ENCODE measurements at places on chromosomes 16 and 17. TPM values are rescaled to one million over a fixed set of nuclear protein-coding genes. Genes with fewer than 3 reads are reported as not detected.
A peak's percentile ranks its signal among the peaks of the same experiment; 100 is the strongest.

- no peak for DNase-seq
These were observed 8.1 kb upstream of the MT1E start for GRCh38 chr16:56617212-56618085.

- DNase-seq: no peak
These were observed 181.4 kb downstream of the ENGASE start for GRCh38 chr17:79255926-79256585.

GRCh38 chr16:88903267-88903666, 36.8 kb upstream of the PABPN1L start:
- no peak for DNase-seq

DNA sequence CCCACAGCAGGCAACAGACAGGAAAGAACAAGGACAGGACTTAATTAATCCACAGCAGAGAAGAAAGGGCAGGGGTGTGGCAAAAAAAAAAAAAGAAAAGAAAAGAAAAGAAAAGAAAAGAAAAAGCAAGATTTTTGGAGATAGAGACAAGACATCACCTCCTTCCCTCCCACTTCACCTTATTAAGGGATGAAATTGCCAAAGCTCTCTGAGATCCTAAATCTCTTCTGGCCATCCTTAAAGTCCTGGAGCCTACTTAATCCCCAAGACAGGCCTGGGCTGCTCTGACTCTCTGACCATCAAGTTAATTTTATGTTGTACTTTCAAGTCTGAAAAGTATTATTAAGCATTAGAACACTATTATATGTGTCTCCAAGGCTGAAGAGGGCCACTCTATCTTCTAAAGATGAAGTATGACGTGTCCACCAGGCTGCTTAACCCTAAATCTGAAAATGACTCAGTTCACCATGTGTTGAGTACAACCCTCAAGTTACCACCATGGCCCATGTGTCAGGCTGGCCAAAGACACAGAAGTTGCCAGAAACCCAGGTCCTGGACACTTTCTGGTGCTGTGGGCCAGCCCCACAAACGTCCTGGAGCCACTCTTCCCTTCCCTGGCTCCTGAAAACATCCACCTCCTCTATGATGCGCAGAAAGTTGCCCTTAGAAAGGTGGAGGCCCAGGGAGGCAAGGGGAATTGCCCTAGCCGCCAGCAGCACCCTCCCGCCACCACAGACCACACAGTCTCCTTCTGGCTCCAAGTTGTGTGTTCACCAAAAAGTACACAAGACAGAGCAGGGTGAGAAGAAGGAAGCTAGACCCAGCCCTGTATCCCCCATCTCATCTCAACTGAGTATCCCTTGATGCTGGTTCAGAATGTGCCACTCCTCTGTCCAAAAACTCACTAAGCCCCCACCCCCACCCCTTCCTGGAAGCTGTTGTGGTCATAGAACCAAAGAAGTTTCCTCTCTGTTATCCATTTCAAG, 2.7 kb downstream of the SOCS1 start:
- DNase-seq: no peak

- DNase-seq: peak; percentile 88
These were observed 15.4 kb upstream of the CTCF start for GRCh38 chr16:67546761-67547422.

DNA sequence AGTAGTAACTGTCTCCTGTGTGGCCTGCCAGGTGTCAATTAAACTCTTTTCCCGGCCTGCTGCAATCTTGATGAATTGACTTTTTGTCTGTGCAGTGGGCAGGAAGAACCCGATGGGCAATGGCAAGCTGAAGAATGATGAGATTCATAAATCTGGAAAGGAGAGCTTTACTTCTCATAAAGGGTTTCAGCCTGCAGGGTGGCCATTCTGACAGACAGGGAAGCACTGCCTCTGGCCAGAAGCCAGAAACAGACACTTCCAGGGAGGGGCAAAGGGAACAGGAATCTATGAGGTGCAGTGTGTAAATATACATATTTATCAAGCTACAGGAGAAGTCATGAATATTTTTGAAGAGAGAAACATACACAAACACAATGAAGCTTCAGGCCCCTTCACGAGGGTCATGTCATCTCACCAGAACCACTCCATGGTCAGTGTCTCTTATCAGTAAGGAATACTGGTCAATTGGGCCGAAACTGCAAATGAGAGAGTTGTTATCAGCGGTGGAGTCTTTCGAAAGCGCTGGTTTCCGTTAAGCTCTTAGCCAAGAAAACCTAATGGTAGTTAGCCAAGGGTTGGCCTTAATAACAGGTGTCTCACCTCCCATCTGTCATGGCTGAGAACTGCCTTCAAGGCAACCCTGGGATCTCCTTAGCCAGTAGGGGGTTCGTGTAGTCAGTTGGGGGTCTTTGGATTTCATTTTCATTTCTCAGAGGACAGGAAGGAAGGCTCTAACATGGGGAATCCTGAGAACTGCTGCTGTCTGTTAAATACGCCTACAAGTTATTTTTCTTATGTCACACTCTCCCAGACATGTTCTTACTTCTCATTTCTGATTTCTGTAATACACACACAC, 1.2 kb upstream of the NARF start:
- no peak for DNase-seq

GRCh38 chr16:53065461-53066061, 10.8 kb downstream of the CHD9 start:
- DNase-seq: no peak

GRCh38 chr16:68013440-68013839, 2.3 kb downstream of the DPEP2NB start:
- DNase-seq: peak; percentile 72

DNA sequence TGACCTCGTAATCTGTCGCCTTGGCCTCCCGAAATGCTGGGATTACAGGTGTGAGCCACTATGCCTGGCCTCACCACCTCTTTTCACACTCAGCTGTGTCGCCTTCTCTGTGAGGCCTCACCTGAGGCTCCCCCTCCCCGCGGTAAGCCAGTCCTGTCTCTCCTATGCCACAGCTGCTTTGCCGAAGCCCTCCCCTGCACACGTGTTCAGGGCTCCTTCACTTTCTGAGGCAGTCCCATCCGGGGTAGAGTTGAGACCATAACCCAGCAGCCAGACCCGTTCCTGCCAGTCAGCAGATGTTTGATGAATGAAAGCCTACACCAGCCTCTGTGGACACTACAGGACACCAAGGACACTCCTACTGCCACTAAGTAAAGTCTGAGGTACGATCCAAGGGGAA, 10.6 kb downstream of the USP7 start:
- no peak for DNase-seq

GRCh38 chr16:83215406-83216001, 588.7 kb downstream of the CDH13 start:
- peak; percentile 57 for DNase-seq

GRCh38 chr16:1828645-1829410, 1.8 kb downstream of the FAHD1 start:
- DNase-seq: no peak

- DNase-seq: no peak
These were observed 1990.3 kb downstream of the TP53TG3F start for GRCh38 chr16:35449663-35450062.

GRCh38 chr16:86590501-86591144, 12.3 kb downstream of the FOXL1 start:
- no peak for DNase-seq

GRCh38 chr17:74010903-74011302, 192.6 kb upstream of the RPL38 start:
- DNase-seq: no peak

- DNase-seq: peak; percentile 31
These were observed 13.1 kb downstream of the RAPGEFL1 start for GRCh38 chr17:40190197-40191021.

GRCh38 chr17:39527220-39527813, 66.0 kb downstream of the CDK12 start:
- peak; percentile 71 for DNase-seq

GRCh38 chr17:13350466-13350865, 251.3 kb downstream of the HS3ST3A1 start:
- DNase-seq: no peak

- no peak for DNase-seq
These were observed 375.3 kb upstream of the CDH5 start for GRCh38 chr16:65991149-65991701.

GRCh38 chr16:76574651-76575050, 297.4 kb downstream of the CNTNAP4 start:
- DNase-seq: no peak

DNA sequence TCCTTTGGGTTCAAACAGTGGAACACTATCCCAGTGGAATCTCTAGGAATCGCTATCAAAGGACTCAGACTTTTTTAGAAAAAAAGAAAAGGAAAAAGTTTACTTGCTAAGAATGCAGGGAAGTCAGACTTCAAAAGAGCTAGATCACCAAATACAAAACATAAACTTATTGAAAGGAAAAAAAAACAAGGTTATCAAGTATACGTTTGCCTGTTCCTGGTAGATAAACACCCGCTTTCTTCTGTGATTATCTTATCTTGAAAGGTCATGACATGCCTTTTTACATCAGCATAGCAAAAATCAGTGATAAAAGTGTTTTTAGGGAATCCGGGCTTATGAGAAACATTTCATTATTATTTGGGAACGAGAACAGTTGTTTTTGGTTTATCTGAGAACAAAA, 129.3 kb upstream of the TMEM97 start:
- DNase-seq: no peak

GRCh38 chr16:29028457-29029167, 43.8 kb downstream of the LAT start:
- no peak for DNase-seq

DNA sequence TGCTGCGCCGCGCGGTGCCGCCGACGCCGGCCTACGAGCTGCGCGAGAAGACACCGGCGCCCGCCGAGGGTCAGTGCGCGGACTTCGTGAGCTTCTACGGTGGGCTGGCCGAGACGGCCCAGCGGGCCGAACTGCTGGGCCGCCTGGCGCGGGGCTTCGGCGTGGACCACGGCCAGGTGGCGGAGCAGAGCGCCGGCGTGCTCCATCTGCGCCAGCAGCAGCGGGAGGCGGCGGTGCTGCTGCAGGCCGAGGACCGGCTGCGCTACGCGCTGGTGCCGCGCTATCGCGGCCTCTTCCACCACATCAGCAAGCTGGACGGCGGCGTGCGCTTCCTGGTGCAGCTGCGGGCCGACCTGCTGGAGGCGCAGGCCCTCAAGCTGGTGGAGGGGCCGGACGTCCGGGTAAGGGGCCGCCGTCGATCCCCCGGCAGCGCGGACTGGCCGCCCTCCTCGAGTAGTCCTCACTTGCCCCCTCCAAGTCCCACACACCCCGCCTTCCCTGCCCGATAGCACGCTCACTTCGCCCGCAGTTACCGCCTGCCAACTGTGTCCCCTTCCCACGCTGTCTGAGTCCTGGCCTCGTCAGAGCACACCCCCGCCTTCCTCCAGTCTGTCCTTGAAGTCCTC, 470 bp downstream of the MLYCD start:
- DNase-seq: peak; percentile 81

GRCh38 chr16:13920510-13920818, 510 bp downstream of the ERCC4 start:
- no peak for DNase-seq

DNA sequence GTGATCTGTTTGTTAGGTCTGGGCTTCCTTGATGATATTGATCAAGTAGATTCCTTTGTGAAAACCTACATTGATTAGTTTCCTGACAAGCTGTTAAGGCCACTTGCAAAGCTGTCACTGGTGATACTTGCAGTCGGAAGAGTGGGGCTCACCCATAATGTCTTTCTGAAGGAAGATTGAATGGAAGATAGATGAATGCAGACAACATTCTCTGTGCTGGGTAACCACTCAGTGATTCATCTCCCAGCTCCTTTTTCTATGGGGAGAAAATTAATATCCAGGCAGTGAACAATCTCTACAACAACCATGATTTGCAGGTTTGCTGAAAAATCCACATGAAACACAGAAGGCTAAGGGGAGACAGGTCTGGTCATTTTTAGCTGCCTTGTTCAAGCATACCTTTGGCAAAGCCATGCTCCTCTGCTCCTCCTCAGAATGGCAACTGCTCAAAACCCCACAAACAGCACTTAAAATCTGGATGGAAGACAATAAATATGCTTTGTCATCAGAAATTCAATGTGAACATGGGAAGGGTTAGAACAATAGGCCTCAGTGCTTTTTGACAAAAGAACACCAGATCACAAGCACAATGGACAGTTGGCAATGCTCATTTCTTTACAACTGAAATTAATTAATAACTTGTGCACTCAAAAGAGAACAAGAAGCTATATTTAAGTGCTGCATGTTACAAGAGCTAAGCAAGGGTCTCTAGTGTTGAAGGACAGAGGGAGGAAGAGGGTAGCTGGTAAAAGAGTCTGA, 495.4 kb downstream of the TOX3 start:
- no peak for DNase-seq

GRCh38 chr17:74119049-74119580, 84.4 kb upstream of the RPL38 start:
- no peak for DNase-seq

DNA sequence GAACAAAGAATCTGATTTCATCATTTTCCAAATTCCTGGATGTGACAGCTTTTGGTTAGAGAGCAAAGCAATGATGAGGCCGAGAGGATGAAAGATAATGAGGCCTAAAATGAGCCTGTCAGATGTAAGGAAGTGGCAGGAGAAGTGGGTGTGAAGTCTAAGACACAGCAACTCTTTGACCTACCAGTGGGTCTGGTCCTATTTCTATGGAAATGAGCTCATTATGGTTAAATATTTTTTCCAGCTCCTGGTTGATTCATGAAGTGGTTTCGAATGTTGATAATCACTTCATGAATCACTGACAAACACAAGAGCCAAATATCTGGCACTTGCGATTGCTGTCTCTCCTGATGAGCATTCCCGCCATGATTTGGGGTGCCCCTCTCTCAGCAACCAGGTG, 273.3 kb upstream of the CDH5 start:
- DNase-seq: no peak

DNA sequence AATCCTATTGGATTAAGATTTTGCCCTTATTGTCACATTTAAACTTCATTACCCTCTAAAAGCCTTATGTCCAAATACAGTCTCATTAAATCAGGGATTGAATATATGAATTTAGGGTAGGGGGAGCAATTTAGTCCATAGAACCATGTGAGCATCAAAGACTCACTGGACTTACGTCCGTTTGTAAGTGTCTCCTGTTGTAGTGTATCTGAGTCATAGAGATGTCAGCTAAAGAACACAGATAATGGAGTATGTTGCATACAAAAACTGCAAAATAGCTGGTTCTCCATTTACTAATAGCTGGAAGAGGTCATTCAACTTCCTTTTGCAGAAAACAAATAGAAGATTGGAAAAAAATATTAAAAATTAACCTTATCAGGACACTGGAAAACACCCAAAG, 599.1 kb upstream of the SOX9 start:
- DNase-seq: no peak

GRCh38 chr16:75452464-75453190, 11.9 kb downstream of the TMEM170A start:
- peak; percentile 74 for DNase-seq

- no peak for DNase-seq
These were observed 88.4 kb downstream of the SPACA3 start for GRCh38 chr17:33080091-33080490.

Gene OTOP2
- not detected for total RNA-seq

Gene UNC119
- total RNA-seq: 21.1 TPM

Gene PRSS8
- total RNA-seq: not detected

Gene HOXB1
- total RNA-seq: not detected

Gene TERB1
- total RNA-seq: not detected

Gene ADAM11
- total RNA-seq: under 0.01 TPM

Gene SGF29
- total RNA-seq: 9.1 TPM

Gene DPEP2
- total RNA-seq: 8.9 TPM

Gene ATP2A3
- under 0.01 TPM for total RNA-seq

Gene CDH5
- 312 TPM for total RNA-seq

Gene SLC16A3
- total RNA-seq: 67.8 TPM

Gene KCNJ12
- total RNA-seq: not detected

Gene CDH13
- total RNA-seq: 14.5 TPM
